ENCODE measurements at places on chromosomes 7 and 10.

- peak; percentile 53 for DNase-seq
Observed at GRCh38 chr10:3067118-3067858, at the start of gene PFKP. TSS of gene PFKP (plus strand) at chr10:3067548. CDS start at chr10:3067596, 48 bp downstream.

DNA sequence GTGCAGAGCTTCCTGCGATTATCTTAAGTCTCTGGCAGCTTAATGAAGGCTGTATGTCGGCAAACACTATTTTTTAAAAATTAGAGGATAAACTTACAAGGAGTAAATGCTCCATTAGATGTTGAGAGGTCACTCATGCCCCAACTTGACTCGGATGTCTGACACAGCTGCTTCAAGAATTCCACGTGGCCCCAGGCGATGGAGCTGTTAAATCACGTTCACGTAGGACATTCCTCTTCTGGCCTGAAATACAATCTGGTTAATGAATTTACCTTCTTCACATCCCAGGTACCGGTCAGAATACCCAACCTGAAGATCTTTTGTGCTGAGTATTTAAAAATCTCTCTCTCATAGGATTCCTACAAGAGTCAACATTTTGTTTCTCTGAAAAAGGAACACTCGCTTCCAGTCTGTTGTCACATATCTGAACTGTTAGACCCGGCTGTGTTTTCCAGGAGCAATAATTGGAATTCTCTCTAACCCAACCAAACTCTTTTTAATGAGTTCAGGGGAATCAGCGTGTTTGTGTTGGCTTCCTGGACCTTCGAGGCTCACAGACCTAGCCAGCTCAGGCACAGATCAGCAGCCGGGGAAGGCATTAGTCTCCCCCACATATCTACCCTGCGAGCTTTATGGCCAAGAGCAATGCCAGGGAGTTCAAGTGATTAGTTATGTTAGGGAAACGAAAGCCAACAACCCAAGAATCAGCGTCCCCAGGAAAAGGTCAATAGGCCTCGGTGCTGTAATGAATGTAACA, 284.9 kb downstream of the FGFR2 start:
- no peak for DNase-seq

- DNase-seq = no peak
Observed at GRCh38 chr7:2468227-2468626, 8.0 kb downstream of the GRIFIN start.

GRCh38 chr10:71331736-71332135, 12.7 kb downstream of the SLC29A3 start:
- no peak for DNase-seq

- peak; percentile 67 for DNase-seq
Observed at GRCh38 chr10:124992462-124993344, 50.8 kb downstream of the ZRANB1 start.

DNA sequence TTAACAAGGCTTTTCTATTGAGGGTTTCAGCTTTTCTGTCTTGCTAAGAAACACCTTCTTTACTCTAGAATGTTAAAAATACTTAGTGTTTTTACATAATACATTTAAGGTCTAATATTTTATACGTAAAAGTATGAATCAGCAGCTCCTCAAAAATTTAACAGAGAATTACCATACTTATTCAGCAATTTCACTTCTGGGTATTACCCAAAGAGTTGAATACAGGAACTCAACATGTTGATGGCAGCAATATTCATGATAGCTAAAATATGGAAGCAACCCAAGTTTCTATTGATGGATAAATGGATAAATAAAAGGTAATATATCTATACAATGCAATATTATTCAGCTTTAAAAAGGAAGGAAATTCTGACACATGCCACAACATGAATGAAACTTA, 9.7 kb upstream of the OR13A1 start:
- DNase-seq = no peak

DNA sequence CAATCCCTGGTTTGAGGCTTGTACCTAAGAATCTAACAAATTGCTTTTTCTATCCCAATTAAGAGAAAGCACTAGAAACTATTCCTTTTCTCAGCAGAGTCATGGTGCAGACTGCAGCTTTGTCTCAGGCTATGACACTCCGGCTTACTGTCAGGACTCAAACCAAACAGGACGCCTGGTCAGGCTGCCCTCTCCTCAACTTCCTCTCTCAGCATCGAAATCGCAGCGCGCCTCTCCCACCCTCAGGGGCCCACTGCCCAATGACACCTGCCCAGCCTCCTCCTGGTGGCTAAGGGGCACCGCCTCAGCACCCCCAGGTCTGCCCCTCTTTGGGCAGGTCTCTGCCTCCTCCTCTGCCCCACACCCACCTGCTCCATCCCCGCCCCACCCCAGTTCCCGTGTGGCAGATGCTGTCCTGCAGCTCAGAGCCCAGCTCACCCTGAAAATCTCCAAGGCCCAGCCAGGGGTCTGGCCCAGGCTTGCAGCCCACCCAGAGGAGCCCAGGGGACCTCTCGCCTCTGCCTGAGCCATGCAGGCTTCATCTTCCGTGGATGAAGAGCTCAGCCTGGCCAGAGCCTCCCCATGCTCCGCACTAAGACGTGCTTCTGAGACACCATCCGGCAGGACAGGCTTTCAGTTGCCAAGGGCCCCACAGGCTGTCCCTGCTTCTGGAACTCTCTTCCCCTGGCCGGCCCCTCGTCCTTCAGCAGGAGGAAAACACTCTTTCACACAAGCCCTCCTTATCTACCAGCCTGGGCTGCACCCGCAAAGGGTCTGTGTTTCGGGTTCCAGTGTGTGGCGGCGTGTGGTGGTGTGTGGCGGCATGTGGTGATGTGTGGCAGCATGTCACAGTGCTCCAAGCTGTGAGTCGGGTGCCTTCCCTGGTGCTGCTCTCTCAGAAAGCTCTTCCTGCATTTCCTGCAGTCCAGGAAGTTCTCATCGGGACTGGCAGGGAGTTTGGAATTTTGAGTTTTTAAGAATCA, 16.4 kb upstream of the PTPRN2 start:
- DNase-seq = no peak

DNA sequence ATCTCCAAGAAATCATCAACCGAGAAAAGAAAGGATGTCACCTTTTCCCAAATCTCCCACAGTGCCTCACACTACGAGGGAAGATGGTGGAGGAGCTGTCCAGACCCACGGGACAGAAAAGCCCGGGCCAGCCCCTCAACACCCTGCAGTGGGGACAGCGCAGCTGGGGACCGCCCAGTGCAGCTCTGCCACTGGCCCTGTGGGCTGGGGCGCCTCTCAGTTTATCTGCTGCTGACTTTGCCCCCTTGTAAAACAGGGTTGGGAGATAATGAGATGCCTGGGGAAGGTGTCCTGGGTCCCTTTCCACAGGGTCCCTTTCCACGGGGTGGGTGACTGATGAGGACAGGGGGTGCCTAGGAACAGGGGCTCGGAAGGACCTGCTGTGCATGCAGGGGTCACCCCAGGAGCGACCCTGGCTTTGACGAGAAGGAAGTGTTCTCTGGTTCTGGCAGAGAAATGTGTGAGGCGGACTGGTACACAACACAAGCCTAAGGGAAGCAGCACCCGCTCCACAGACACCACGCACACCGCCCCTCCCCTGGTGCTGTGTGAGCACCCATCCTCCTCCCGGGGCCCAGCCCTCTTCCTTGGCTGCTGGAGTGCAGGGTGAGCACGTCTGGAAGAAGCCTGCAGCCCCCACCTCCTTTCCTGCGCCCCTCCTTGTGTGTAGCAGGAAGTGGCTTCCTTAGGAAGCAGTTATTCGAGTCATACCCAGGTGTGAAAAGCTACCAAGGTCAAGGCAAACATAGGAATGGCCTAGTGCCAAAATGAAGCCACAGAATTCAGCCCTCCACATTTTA, 339.9 kb downstream of the DNAJB6 start:
- DNase-seq = no peak
